Hematopoietic multipotent progenitor cell treated with erythropoietin and hydrocortisone succinate and interleukin-3 and kit ligand, for 6 days (in vitro differentiated cells): ENCODE measurements at places on chromosomes 5 and 9.

GRCh38 chr5:57190593-57190992 is 16.7 kb downstream of the GPBP1 start:
- no peak for DNase-seq

DNA sequence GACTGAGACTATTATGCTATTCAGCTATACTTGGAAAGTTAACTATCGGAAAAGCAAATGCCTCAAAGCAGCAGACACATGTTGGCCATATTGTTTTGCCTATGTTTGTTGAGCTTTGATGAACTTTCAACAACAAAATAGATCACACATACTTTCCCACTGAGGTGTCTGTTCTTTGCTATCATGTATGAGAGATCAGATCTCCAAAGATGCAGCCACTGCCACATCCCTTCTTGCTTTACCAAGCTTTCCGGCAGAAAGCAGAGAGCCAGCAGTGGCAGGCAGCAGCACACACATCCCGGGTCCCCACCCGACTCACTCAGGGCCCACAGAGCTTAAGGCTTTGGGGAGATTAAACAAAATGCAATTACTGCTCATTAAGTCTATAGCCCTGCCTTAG is 18.8 kb downstream of the ZBTB5 start:
- no peak for DNase-seq

DNA sequence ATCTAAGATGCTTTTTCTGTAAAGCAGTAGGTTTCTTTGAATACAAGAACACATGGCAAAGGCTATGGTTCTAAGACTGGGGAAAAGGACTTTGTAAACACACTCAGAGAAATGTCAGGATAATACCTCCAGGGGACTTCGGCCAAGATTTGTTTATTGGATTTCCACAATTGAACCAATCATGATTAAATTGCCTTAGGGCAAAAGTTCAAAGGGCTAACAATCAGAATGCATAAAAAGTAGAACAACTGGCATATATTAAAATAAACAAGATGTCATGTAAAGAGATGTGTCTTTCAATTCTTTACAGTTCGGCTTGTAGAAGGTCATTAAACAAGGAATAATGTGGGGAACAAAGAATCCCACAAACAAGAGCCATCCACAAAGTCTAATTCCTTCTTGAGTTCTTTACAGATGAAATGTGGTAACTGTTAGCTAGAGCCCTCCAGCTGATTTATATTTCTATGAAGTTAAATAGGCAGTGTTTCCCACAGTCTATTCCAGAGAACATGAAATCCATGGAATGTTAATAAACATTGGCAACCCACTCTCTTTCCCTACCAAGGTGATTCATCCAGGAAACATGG is 565.5 kb downstream of the ZNF608 start:
- no peak for DNase-seq

GRCh38 chr5:113806904-113807303 is 293.4 kb downstream of the YTHDC2 start:
- DNase-seq, result no peak

GRCh38 chr5:117657541-117657940 is 1082.9 kb upstream of the SEMA6A start:
- DNase-seq, result no peak

GRCh38 chr9:73143711-73144328 is 7.8 kb upstream of the ANXA1 start:
- peak; percentile 52 for DNase-seq

DNA sequence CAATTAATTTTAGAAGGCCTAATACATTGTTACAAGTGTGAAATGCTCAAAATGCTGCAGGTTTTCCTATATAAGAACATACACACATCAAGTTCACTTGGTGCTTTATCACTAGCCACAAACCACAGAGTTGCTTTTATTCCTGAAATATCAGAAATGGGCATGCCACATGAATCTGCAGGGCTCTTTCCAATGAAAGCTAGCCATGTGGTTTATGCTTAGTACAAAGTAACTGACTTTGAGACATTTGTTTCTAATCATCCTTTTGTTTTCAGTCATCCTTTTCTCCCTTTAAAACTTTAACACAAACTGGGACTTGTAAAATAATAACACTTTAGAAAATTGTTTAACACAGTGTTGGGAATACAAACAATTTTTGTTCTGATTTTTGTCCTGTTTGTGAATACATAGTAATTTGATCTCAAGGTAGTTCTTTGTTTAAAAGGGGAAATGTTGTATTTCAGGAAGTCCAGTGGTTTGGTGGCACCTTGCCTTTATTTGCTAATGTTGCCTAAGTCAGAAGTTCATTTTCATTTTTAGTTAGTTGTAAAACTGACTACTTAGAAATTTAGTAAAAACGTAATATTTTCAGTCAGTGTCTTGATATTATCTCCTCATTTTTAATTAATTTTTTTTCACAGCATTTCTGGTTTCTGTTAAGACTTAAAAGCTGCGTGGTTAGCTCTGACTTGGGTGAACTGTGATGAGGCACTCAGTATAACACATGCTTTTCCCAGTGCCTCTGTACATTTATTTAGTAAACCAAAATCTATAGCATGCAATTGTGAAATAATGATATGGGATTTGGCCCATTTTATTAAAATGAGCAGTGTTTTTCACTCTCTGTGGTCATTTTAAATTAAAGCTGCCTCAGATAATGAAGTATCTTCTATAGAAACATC is 18.6 kb downstream of the PRDM6 start:
- DNase-seq, result no peak

DNA sequence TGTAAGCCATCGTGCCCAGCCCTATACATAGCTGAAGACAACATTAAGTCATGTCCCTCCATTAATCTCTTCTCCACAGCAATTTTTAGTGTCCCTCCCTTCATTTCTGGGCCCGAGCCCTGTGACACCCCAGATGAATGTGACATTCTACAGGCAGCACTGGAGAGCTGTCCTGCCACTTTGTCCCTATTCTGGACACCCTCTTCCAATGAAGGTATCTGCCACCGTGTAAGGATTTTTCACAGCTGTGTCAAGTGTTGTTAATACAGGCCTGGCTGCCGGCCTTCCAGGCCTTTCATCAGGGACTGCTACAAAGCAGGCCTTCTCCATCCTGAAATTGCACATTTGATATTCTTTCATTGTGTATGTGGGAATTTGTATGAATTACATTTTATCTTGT is 62.0 kb upstream of the SLC28A3 start:
- DNase-seq, result no peak

DNA sequence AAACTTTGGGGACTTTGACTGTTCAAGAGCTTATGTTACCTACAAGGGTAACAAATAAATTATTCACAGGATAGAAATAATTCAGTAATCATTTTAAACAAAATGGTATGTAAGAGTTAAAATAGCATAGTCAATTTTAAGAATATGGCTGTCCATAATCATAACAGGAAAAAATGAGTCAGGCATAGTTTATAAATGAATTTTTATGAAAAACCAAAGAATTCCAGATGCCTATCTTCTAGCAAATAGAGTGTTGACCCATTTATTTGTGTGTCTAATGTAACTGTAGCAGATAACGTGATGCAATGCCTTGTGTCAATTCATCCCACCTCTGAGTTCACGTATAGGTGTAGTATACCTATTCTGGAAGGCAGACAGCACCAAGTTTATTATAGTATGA is 169.7 kb upstream of the CDH9 start:
- no peak for DNase-seq

GRCh38 chr5:116613445-116613844 is 38.8 kb upstream of the SEMA6A start:
- no peak for DNase-seq

DNA sequence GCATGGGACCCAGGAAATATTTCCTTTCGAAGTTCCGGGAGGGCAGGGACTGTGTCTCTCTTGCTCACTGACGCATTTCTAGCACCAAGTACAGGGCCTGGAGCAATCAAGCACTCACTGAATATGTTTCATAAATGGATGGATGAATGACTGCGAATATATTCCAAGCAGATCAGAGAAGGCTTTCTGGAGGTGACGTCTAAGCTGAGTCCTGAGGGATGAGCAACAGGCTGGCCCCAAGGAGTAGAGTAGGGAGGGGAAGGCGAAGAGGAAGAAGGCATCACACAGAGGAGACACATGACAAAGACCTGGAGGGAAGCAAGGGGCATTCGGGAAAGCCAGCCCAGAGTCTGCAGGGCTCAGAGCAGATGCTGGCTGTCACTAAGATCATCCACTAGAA is 13.9 kb downstream of the ANXA6 start:
- no peak for DNase-seq

DNA sequence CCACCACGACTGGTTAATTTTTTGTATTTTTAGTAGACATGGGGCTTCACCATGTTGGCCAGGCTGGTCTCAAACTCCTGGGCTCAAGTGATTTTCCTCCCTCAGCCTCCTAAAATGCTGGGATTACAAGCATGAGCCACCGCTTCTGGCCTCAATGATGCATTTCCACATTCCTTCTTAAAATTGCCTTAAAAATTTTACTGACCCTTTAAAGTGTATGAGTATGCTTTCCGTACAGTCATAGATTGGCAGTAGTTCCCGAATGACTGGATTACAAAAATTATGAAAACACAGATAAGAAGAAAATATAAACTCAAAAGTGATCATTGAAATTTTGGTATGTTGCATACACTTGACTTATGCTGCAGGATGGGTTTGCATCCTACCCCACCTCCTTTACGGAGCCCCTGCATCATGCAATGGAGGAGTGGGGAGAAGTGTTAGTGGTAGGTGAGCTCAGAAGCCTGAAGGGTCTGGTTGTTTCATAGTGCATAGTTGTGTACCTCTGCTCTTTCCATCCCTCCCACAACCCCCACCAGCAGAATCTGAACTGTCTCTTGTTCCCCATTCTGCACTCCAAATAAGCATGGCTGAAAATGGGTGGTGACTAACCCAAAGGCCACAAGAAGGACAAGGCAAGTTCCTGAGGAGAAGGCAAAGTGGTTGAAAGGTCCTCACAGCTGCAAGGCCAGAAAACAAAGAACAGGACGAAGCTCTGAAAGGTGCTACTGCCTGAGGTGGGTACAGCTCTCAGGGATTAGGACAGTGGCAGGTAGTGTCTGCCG is 26.8 kb downstream of the ANKRD55 start:
- DNase-seq, result no peak

- DNase-seq, result peak; percentile 70
Observed at GRCh38 chr5:96176022-96176421, 214.4 kb upstream of the ELL2 start.

- no peak for DNase-seq
Observed at GRCh38 chr5:541539-542318, 17.5 kb upstream of the SLC9A3 start.

- no peak for DNase-seq
Observed at GRCh38 chr9:36382484-36382883, 17.6 kb downstream of the RNF38 start.

DNA sequence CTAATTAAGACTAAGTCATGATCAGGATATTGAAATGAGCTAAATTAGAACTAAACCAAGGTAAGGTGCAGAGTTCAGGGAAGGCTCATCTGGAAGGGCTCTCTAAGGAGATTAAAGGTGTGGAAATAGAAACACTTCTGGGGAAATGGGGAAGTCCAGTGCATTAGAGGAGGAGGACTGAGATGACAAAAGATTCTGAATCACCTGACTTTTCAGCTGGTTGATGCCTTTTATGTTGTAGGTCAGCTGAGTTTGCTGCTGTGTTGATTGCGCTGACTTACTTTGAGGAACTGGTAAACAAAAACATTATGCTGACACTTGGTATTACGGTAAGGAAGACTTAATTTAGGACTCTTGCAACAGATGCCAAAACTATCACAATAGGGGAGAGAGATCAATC is 23.8 kb downstream of the IFNA5 start:
- DNase-seq, result no peak

- DNase-seq, result peak; percentile 96
Observed at GRCh38 chr9:27247756-27248155, 49.2 kb downstream of the EQTN start.

GRCh38 chr9:37342493-37342892 is 80.0 kb upstream of the GRHPR start:
- DNase-seq, result no peak

DNA sequence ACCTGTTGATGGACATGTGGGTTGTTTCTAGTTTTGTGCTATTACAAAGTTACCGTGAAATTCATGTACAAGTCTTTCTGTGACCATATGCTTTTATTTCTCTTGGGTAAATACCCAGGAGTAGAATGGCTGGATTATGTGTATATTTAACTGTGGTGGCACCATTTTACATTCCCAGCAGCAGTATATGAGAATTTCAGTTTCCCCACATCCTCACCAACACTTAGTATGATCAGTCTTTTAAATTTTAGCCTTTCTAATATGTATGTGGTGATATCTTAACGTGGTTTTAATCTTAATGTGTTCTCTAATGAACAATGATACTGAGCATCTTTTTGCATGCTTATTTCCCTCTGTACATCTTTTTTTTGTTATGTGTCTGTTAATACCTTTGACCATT is 36.6 kb downstream of the GALNT10 start:
- no peak for DNase-seq

- peak; percentile 26 for DNase-seq
Observed at GRCh38 chr9:79568337-79569101, 3.2 kb upstream of the TLE4 start.

- DNase-seq, result no peak
Observed at GRCh38 chr5:58024151-58024550, 435.7 kb downstream of the PLK2 start.

GRCh38 chr9:23747088-23748075 is 78.7 kb downstream of the ELAVL2 start:
- no peak for DNase-seq

DNA sequence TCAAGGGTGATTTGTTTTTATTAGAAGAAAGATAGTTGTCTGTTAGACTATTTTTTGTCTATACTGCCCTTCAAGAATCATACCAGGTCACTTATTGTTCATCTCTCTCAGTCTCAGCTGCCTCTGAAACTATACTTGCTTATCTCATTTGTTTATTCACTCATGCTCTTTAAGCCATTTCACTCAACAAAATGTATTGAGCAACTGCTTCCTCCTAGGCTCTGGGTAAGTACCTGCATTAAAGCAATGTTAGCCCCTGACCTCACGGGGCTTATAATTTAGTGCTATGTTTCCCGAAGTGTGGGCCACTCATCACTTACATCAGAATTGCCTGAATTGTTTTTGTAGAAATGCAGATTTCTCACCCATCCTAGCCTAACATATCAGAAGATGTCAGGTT is 100.9 kb downstream of the DPYSL3 start:
- DNase-seq, result no peak

DNA sequence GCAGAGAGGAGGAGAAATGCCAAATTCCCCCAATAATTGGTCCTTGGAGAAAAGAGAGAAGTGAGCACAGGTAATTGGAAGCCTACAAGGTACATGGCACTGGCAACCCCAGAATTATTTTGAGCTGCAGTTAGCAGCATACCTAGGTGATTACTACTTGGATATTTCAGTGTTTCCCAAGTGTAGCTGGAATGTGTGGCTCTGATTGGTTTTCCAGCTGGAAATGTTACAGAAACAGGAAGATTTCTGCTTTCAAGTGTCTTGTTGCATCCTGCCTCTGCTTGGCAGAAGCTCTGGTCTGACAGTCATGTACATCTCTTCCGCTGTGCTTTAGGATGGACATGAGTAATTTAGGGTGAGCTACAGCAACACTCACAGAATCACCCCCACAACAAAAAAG is 262.1 kb downstream of the ENC1 start:
- no peak for DNase-seq
